ENCODE measurements at places on chromosomes 3 and 15. TPM values are rescaled to one million over a fixed set of nuclear protein-coding genes. Genes with fewer than 3 reads are reported as not detected.
A peak's percentile ranks its signal among the peaks of the same experiment; 100 is the strongest.

GRCh38 chr3:114437897-114438296 is 144.1 kb downstream of the TIGIT start:
- no peak for DNase-seq

DNA sequence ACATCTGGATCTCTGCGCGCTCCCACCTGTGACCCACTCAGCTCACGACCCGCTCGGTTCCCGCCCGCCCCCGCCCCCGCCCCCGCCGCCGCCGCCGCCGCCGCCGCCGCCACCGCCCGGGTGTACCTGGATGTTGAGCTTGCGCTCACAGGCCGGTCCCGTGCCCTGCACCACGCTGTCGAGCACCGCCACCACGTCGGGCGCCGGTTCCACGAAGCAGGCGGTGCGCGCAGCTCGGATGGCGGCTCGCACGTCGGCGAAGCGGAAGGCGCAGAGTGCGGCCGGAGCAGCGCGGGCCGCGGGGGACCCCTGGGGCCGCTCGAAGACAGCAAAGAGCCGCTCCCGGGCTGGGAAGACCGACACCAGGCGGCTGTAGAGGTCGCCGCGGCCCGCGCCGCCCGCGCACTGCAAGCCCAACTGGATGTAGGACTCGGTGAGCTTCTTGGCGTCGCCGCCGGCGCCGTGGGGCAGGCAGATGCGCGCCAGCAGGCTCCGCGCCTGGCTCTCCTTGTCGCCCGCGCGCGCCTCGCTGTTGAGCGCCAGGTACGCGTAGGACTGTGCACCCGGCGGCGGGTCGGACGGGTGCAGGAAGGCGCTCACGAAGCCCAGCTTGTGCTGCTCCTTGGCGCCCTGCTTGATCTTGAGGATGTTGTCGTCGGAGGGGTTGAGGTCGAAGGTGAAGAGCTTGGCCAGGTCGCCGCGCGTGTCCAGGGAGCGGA is 1.1 kb downstream of the PLXND1 start:
- peak; percentile 32 for DNase-seq

GRCh38 chr15:99686290-99686689 is 46.9 kb downstream of the LYSMD4 start:
- no peak for DNase-seq

DNA sequence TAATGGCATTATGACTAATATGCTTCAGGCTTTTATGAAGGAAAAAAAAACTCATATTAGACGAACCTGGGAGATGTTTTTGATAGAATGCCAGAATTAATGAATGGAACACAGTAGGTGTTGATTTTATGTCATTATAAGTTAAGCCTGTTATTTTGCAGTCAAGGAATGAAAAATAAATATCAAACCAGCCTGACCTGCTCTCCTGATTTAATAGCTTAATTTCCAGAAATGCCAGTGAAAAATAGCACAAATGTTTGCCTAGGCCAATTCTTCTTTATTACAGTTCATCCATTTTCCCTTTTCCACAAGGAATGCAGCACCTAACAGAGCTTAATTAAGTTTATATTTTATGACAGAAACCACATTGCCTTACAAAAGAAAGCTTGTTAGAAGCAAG is 292.0 kb downstream of the TBL1XR1 start:
- no peak for DNase-seq

GRCh38 chr3:123353850-123354233 is 95.0 kb downstream of the ADCY5 start:
- DNase-seq = peak; percentile 38

DNA sequence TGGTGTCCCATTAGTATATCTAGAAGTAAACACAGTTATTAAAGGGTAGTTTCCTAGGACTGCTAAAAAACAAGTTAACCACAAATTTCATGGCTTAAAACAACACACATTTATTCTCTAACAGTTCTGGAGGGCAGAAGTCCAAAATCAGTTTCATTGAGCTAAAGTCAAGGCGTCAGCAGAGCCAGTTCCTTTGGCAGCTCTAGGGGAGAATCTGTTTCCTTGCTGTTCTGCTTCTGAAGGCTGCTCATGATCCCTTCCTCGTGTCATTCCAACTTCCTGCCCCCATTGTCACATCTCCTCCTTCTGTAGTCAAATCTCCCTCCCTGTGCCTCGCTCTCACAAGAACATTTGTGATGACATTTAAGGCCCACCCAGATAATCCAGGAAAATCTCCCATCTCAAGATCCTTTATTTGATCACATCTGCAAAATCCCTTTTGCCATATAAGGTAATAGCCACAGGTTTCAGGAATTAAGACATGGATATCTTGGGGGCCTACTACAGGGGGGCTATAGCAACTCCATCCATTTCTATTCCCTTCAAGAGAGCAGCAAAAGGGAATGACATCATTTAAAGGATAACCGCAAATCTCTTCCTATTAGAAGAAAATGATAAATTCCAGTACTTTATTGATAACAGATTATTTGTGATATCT is 50.1 kb downstream of the GPR176 start:
- DNase-seq = no peak

GRCh38 chr3:177816667-177817208 is 619.5 kb upstream of the TBL1XR1 start:
- peak; percentile 43 for DNase-seq

DNA sequence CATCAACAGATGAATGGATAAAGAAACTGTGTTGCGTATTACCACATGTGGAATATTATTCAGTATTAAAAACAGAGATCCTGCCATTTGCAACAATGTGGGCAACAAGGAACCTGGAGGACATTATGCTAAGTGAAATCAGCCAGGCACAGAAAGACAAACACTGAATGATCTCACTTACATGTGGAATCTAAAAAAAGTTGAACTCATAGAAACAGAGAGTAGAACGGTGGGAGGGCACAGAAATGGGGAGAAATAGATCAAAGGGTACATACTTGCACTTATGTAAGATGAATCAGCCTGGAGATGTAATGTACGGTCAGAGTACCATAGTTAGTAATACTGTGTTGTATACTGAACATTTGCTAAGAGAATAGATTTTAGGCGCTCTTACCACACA is 29.8 kb upstream of the MUC13 start:
- no peak for DNase-seq

FBN1 gene
- total RNA-seq = 617 TPM

SLC2A2 gene
- total RNA-seq = not detected

TM4SF1 gene
- 70.1 TPM for total RNA-seq

PPP2R3A gene
- total RNA-seq = 19.2 TPM

NR1I2 gene
- total RNA-seq = not detected

CCR4 gene
- not detected for total RNA-seq

ZNF385D gene
- 3.3 TPM for total RNA-seq

CCR9 gene
- not detected for total RNA-seq
